Fibroblast of villous mesenchyme (primary cell): ENCODE measurements at places on chromosomes 3 and 15. TPM values are rescaled to one million over a fixed set of nuclear protein-coding genes. Genes with fewer than 3 reads are reported as not detected.

- DNase-seq: peak; percentile 42
These were observed 510.2 kb downstream of the NTRK3 start for GRCh38 chr15:87746333-87746732.

- DNase-seq: no peak
These were observed 85.7 kb downstream of the OXNAD1 start for GRCh38 chr3:16350597-16351318.

GRCh38 chr3:11350374-11350773 is 78.2 kb downstream of the ATG7 start:
- DNase-seq: no peak

DNA sequence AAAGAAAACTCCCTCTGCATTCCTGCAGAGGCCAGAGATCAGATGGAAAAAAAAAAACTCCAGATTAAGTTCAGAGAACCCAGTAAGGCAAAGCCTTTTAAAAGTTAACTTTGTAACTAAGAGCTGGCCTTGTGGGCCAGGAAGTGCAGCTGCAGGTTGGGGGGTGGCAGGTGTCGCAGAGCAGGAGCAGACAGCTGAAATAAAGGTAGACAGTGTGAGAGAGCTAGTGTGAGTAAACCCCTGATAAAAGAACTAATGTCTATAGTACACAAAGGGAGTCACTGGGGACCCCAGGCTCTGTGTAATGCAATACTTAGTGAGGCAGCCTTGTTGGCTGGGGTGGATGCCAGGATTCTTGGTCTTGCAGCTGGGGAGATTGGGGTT is 42.1 kb downstream of the PPCDC start:
- peak; percentile 59 for DNase-seq

GRCh38 chr3:119790369-119790768 is 8.5 kb downstream of the NR1I2 start:
- no peak for DNase-seq

- DNase-seq: peak; percentile 48
These were observed 936 bp downstream of the ZXDC start for GRCh38 chr3:126474498-126475412.

DNA sequence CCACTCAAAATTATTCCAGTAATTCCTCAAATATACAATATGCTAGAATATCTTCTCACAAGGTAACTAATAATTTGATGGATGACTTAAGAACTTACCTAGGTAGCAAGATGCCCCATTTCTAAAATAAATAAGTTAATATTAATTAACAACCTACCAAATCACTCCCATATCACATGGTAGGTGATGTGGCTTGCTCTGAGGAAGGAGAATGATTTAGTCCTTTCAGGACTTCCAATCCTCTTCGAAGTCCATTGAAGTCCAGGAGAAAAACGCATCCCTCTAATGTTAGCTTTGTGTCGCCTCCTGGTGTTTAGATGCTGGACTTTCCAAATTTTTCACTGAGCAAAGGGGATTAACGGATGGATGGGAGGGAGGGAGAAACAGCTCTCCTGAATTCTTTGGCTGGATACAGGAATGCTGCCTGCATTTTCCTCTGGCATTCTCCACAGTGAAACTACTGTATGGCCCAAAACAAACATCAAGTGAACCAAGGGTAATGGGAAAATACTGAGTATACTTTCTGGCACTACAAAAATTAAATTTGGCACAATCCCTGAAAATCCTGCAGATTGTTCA is 58.6 kb downstream of the PRICKLE2 start:
- no peak for DNase-seq

DNA sequence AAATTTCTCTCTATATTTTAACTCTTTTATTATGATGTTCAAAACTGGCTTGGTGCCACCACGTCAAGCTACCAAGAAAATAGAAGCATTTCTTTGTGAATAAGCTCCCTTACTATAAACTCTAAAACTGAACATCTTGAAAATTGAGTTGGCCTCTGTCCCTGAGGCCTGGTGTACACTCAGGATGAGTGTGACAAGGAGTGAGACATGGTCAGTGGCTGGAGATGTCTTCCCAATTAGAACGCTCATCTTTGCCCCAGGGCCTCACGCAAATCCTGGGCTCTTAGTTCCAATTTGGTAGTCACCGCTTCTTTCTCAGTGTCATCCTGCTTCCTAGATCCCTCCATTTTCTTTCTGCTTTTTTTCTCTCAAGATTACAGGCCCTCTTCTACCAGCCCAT is 26.2 kb downstream of the SLC2A2 start:
- no peak for DNase-seq

GRCh38 chr3:123424321-123424998 is 24.4 kb downstream of the ADCY5 start:
- DNase-seq: no peak

DNA sequence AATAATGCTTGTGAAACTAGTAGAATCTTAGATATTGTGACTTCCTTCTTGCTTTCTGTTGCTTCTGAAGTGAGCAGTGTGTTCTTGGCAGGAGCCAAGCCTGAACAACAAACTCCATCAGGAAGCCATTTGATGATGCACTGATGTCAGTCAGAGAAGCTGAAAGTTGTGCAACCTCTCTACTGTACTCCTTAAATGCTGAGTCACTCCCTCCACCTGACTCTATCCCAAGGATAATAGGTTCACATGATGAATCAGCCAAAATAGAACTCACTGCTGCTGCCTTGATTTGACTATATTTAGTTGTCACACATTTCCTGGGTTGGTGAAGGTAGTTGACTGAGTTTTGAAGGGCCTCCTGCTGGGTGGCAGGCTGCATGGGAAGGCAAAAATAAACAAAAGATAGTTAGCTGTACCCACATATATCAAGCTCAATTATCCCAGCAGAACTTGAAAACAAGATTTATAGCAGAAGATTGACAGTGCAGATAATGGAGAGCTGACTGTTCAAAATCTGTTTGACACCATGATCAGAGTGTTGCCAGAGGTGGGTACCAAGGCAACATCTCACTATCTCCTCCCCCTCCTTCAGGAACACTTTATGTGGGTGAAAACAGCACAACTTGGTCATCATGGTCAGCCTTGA is 328.4 kb upstream of the DPH6 start:
- DNase-seq: peak; percentile 62

The GOLGA6L10 gene
- 2.2 and 2.9 TPM in 2 replicates for total RNA-seq

The SORD gene
- total RNA-seq: 13.9 and 17.7 TPM in 2 replicates

The IGSF10 gene
- total RNA-seq: 0.97 and 2.2 TPM in 2 replicates

The KNG1 gene
- total RNA-seq: not detected in 2 replicates
